Hematopoietic multipotent progenitor cell treated with erythropoietin and hydrocortisone succinate and interleukin-3 and kit ligand, for 4 days (in vitro differentiated cells): ENCODE measurements at places on chromosomes 1 and 21.

DNA sequence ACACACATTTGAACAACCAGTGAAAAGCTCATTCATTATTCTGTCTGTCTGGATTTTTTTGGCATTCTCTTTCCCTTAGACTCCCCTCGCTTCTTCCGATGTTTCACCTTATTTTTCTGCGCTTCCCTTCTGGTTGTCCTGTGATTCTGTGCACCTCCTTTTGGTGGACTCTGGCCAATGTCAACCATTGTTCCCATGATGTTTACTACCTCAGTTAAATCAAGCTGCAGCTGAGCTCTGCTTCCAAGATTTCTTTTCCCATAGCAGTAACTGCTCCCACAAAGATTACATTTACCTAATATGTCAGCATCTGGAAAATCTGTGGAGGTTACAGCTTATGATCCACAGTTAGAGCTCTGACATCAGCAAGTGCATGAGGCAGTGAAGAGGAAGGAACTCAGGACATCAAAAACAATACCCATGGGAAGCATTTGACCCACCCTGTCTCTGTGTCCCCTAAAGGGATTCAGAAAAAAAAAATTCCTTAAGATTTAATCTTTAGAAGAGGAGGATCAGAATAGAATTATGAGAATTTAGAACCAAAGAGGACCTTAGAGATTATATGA, 69.9 kb upstream of the ADAMTS5 start:
- DNase-seq, result no peak

GRCh38 chr1:50521703-50522102, 98.5 kb upstream of the DMRTA2 start:
- DNase-seq, result no peak

GRCh38 chr1:93180723-93181613, at the start of gene CCDC18:
Gene CCDC18, plus strand, starts transcription at chr1:93180724. Its CDS starts 2,638 bp downstream, at chr1:93183362.
- DNase-seq, result peak; percentile 93

DNA sequence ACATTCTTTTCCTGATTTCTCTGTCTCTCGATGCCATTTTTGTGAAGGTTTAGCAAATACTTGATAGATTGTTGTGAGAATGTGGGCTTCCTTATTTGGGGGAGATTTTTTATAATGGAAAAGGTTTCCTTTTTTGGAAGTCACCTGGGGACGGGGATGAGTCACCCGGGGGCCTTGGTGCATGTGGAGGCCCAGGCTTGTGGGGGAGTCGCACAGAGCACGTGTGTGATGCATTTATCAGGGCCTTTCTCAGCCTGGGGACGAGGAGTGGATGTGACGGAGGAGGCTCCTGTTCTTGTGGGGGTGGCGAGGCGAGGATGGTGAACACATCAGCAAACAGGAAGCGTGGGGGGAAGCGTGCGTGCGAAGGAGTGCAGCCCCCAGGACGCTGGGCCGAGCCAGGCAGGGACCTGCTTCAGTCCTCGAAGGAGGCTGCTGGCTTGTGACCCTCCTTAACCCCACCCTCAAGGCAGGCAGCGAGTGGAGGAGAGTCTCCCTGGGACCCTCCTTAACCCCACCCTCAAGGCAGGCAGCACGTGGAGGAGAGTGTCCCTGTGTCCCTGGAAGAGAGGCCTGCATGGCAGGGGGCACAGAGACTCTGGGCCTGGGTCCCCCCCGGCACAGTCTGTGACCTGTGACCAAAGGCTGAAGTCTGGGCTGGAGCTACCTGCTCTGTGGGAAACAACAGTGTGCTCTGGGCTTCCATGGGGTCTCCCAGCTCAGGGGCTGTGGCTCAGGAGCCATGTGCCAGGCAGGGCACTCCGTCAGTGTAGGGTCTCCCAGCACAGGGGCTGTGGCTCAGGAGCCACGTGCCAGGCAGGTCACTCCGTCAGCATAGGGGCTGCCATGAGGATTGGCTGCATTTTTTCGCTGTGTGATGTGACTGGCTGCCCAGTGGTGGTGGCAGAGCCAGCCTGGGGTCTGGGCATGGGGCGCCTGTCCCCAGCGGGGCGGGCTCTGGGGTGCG, 57.2 kb downstream of the AGPAT3 start:
- DNase-seq, result peak; percentile 67

- no peak for DNase-seq
Measured at GRCh38 chr1:203360547-203361185, 9.7 kb upstream of the FMOD start.

DNA sequence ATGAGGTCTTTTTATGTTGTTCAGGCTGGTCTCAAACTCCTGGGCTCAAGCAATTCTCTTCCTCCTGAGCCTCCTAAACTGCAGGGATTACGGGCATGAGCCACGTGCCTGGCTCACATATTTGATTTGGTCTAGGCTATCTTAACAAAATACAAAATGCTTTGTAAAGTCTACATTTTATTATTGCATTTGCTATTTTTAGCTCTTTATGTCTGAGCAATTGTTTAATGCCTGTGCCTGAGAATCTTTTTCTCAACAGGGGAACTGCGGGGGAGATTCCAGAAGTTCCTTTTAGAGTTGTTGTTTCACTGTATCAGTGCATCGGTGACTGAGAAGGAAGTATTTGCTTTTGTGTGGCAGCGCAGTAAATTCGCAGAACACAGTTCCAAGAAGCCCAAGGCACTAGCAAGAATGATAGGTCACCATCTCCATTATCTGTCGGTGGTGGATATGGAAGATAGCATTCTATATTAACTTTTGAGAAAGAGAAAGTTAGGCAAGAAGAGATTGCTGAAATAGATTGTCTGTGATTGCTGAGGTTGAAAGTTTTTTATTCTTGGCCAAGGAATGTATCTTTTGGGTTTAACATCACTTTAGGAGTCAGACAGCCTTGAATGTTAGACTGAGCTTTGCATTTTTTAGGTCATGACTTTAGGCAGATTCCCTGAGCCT, 167.3 kb downstream of the PDE4B start:
- peak; percentile 37 for DNase-seq

GRCh38 chr21:21057349-21058062, 59.3 kb downstream of the NCAM2 start:
- DNase-seq, result no peak

DNA sequence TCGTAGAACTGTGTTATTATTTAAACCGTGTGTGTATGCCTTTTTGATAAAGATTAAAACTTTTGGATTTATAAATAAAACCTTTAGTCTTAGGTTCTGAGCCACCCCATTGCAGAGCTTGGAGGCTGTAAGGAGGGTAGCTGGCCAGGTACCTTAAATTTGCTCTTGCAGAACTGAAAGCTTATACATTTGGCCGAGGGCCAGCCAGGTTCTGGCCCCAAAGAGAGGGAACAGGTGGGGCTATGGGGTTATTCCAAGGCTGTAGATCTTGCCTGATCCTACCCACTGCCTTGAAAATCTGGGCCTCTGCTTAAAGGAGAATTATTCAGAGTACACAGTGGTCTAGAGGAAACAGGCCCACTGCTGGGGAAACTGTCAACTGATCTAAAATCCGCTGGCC, 59.6 kb downstream of the CAMK2N1 start:
- DNase-seq, result no peak

DNA sequence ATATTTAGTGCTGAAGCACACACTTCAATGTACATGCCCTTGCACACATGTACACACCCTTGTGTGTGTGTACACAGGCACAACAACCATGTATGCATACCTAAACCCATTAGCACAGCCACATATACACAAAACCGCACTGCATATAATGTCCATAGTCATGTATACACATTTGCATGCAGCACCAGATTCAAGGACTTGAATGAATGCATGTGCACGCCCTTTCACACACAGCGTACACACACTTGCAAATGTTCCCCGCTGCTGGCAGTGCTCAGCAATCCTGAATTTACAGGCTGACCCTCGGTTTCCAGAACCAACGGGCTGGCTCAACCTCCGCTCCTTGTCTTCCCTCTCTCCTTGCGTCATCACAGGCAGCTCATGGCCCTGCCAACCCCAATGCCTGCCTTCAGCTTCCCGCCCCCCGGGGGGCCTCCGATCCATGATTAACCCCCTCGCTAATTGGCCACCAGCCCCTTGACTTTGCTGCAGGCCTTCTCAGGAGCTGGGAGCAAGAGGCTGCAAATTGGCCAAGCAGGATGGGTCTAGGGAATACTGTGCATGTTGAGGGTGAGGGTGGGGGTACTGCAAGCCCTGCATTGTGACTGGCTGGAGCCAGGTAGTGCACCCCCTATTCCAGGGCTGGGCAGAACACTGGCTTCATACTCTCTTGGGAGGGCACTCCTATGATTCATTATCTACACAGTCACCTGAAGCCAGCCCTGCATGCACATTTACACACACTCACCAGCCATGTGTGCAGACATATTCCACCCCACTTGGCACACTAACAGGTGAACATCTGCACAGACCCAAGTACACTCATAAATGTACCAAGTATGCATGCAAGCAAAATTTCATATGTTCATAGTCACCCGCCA, 7.9 kb downstream of the GPR3 start:
- no peak for DNase-seq

- DNase-seq, result peak; percentile 49
Measured at GRCh38 chr1:220950576-220950975, 71.3 kb downstream of the HLX start.

DNA sequence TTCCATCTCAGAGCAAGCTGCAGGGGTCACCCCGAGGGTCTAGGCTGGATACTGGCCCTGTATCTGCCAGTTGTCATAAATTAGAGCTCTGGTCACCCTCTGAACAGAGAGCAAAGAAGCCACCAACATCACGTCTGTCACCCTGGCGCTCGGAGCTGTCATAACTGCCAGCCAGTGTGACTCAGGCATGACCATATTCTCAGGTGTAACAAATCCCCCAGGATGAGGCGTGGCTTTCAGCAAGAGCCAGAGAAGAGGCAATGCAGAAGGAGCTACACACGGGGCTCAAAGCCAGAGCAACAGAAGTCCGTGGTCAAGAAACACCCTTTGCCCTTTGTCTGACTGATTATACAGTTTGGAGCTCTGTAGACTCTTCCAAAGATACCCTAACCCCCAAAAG, 40.0 kb downstream of the PRAMEF20 start:
- no peak for DNase-seq

- no peak for DNase-seq
Measured at GRCh38 chr1:201002510-201002909, 21.0 kb downstream of the KIF21B start.

DNA sequence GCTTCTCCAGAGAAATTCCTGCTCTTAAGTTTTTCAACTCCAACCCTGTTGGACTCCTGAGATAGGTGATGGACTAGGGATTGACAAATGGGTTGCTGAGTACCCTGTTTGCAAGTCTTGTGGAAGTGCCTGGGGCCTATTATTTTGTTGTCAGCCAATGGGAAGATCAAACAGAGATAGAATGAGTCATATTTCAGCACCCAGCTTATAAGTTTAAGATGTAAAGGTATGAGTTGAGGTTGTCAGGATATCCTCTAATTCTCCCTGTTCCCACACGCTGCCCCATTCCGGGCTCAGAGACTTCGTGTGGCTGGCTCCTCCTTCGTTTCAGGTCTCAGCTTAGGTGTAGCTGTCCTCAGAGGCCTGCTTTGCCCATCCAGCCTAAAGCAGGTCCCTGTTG, 91.8 kb downstream of the CENPF start:
- DNase-seq, result no peak

- DNase-seq, result peak; percentile 79
Measured at GRCh38 chr1:112614460-112615065, 4.4 kb downstream of the ST7L start.

DNA sequence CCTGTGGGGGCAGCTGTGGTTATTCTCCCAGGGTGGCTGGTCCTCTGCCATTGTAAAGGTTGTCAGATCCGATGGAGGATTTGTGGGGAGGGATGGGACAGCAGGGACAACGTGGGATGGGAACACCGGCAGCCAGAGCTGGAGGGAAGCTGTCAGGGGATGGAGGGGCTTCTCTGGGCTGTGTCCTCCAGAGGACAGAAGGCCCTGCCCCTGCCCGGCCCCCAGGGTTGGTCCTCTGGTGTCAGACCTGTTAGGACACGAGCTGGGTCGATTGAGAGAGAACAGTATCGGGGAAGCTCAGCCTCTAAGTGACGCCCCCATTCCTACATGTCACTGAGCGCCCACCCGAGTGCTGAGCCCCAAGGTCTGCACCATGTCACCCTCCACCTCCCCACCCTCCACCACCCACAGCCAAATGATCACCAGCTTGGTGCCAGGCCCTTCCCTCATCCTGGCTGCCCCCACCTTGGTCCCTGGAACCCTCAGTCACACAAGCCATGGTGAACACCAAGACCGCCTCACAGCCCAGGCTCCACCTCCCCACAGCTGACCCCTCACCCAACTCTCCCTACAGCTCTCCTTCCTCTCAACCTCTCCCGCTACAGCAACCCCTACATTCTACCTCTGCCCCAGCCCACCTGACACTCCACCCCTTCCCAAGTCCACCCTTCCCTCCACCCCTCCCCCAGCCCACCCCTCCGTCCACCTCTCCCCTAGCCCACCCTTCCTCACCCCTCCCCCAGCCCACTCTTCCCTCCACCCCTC, 244.4 kb downstream of the MATN1 start:
- no peak for DNase-seq

DNA sequence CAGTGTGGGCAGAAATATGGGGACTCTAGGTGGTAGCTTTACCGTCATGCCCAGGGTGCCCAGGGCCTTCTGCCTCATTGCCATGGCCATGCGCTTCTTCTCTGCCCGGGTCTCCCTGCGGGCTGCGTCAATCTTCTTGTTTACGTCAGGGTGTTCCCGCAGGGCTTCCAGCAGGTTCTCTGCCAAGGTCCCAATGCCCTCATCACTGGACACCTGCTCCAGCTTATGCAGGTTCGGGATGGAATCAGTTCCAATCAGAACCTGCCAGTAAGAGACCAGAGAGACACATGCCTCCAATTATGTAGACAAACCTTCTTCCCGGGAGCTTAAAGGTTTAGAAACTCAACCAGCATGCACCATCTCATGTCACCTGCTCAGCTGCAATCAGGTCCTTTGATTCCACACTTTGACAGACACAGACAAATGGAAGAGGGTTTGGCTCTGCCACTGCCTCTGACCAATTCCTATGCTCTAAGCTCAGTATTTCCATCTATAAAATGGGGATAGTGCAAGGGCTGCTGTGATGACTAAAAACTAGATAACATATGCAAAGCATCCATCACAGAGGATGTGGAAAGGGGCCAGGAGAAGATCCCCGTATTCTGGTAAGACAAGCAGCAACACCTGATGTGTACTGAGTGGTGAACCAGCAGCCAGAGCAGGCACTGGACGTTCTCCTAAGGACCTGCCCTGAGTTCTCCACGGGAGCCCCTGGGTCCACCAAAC, 121.2 kb downstream of the UBR4 start:
- DNase-seq, result no peak
